ENCODE measurements at places on chromosomes 3 and 15. TPM values are rescaled to one million over a fixed set of nuclear protein-coding genes. Genes with fewer than 3 reads are reported as not detected.

GRCh38 chr3:173249457-173249856, 108.4 kb upstream of the SPATA16 start:
- DNase-seq, result no peak

GRCh38 chr3:193774272-193774915, 181.4 kb downstream of the OPA1 start:
- no peak for DNase-seq

- DNase-seq, result no peak
Observed at GRCh38 chr15:71071529-71071928, 43.7 kb upstream of the THSD4 start.

DNA sequence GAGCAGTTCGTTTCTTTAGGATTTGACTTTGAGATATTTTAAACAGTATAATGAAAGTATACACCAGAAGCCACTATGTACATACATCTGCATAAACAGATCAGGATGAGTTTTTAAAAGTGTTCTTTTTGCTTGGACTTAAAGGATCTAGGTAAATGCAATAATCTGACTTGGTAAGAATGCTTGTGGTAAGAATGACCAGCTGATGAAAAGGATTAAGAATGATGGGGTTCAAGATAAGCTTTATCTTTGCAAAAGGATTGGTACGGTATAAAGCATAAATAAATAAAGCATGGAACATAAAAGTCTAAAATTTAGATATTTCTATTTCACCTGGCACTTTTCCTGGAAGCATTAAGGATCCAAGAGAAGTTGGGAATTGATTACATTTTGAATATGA, 9.8 kb upstream of the MME start:
- DNase-seq, result no peak

CDCP1 gene
- 0.41 TPM for total RNA-seq

CASR gene
- not detected for total RNA-seq

- peak; percentile 63 for DNase-seq
Observed at GRCh38 chr15:74291101-74292071, 55.3 kb downstream of the CCDC33 start.

DNA sequence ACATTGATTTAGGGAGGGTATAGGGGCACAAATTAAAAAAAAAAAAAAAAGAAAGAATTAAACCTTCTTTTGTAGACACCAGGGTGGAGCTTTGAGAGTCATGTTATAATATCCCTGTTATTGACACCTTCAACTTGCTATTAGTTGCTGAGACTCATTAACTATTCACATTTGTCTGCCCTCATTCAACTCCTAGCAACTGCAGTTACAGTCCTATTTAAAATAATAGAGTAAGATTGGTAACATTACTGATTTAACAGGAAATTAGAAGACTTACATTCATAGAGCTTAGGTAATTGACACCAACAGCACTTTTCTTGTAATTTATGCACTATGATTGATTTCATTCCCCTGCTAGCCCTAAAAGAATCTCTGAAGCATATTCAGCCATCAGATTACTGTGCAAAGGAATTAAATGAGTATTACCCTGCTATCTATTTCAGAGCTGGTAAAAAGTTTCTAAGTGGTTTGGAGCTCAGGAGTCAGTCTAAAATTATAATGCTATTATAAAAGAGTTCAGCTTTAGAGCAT, 148.8 kb upstream of the TBL1XR1 start:
- no peak for DNase-seq

All from activated naive CD4-positive, alpha-beta T cell treated with anti-CD3 and anti-CD28 coated beads, Interleukin-2, amount 50 U/mL, for 72 hours (primary cell).